ENCODE measurements at places on chromosomes 7 and 10.

GRCh38 chr7:16356301-16356958, 64.9 kb downstream of the CRPPA start:
- DNase-seq, result no peak

DNA sequence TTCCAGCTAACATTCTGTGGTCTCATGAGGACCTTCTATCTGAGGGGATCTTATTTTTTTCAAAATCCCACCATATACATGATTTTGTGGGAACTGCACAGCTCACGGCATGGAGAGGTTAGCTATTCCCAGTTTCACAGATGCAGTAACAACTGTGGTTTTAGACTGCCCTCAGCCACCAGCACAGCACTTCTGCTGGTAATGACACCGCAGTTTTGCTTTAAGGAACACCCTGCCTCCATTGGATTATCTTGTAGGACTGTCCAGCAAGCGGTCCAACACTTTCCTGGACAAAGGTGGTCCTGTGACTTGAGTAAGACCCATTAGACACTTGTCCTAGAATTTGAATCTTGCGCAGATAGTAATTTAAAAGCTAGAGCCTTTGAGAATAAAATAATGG, 65.3 kb upstream of the SMNDC1 start:
- DNase-seq, result no peak

DNA sequence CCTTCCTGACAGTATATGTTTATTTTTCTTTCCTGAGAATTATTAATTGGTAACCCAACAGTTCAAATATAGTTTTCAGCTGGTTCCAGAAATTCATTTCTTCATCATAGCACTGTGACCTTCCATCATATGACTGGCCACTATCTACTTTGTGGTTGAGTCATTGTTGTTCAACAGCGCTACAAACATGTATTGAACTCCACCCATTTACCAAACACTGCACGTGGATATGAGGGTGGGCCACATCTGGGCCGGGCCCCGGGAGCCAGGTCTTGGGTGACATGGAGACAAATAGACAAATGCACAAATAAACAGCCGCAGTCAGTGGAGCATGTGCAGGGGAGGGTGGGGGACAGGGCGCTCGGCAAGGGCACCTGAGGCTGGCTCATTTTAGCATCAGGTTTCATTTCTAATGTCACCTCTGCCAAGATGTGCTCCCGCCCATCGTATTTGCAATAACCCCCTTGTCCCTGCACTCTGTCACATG, 24.0 kb upstream of the EEPD1 start:
- no peak for DNase-seq

DNA sequence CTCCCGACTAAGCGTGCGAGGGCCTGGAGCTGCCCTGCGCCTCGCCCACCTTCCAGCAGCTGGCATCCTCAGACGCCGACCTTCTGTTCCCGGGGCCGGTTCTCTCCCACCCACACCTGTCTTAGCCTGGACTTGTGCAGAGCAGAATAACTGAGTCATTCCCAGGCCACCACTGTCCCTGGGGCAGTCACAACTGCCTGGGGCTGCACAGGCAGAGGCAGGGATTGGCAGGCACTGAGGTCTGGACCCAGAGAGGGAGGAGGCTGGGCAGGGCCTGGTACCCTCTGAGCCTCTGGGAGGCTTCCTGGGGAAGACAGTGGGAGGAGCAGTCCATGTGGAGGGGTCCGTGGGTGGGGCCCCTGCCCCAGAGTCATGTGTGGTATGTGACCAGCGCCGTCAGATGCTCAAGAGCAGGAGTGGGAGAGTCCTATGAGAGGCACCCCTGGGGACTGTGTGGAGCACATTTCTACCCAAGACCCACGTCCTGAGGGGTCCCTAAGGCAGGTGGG, 74.3 kb downstream of the NKX6-2 start:
- no peak for DNase-seq

- no peak for DNase-seq
Observed at GRCh38 chr10:132354356-132355094, 22.5 kb downstream of the LRRC27 start.

- DNase-seq, result peak; percentile 8
Observed at GRCh38 chr10:50857579-50857978, 27.8 kb downstream of the A1CF start.

DNA sequence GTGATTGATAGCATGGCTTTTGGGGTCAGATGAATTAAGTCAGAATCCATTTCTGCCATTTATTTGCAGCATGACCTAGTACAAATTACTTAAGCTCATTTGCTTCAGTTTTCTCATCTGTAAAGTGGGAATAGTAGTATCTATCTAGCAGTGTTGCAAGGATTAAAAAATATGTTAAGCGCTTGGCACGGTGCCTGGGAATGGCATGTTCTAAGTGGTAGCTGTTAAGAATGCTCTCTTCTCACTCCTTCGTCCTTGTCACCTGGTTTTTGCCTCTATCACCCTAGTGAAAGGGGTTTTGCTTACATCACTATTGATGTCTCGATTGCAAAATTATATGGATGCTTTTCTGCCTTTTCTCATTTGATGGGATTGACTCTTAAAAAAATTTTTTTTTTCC, 7.4 kb downstream of the TMEM248 start:
- no peak for DNase-seq

DNA sequence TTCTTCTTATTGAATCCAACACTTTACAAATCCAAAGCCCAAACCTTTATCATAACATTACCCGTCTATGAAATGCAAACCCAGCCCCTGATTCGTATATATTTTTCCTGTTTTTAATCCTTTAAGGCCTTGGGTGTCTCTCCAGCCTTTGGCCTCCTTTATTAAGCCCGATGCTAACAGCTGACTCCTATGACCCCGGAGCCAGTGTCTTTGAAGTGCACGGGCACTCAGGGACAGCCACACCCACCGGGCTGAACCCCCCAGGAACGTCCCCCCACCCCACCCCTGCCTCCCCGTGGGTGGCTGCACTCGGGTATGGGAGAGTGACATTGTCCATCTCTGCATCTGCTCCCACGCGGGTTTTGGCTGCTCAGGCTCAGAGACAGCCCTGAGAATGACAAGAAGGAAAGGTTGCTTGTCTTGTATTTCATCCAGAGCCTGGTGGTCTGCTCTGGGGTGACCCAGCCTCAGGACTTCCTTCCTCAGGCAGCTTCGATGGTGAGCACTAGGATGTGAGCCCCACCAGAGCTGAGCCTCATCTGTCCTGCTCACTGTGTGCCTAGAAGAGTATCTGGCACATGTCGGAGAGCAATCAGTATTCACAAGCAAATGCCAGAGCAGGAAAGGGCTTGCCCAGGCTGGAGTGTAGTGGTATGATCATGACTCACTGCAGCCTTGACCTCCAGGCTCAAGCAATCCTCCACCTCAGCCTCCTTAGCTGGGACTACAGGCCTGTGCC, 210.4 kb downstream of the SKIDA1 start:
- no peak for DNase-seq

DNA sequence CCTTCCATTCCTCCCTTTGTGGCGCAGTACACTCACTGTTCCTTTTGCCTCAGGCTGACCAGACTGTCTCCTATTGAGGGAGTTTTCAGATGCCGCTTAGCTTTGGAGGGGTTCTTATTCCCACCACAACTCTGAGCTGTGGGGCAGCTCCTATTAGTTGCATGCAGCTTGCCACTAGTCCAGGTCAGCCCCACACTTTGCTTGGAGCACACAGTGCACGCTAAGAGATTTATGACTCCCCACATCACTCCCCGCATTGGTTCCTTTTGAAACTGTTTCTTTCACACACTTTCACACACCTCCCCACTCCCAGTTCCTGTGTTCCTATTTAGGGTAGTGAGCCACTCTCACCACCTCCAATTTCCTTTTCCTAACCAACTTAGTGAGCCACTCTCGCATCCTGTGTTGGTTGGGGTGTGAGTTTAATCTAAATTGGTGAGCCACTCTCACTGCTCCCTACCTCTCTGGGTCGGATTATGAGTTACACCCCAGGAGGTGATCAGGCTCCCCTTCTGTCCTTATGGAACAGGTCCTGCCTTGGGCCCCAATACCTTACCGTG, 10.4 kb upstream of the ZNF485 start:
- DNase-seq, result no peak

DNA sequence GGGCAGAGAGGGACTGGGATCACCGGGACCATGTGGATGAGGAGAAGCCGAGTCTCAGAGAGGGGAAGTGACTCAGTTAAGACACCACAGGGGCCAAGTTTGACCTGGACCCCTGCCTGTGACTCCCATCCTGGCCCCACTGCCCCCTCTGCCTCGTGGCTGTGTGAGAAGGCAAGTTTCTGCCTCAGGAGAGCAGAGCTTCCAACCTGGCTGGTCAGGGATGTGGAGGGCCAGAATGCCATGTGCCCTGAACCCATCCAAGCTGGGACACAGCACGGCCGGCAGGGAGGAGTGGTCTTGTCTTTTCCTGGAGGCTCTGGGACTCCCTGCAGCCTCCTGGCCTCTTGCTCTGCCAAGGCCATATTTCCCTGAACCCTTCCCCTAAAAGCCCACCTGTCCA, 19.5 kb downstream of the WDFY4 start:
- no peak for DNase-seq

DNA sequence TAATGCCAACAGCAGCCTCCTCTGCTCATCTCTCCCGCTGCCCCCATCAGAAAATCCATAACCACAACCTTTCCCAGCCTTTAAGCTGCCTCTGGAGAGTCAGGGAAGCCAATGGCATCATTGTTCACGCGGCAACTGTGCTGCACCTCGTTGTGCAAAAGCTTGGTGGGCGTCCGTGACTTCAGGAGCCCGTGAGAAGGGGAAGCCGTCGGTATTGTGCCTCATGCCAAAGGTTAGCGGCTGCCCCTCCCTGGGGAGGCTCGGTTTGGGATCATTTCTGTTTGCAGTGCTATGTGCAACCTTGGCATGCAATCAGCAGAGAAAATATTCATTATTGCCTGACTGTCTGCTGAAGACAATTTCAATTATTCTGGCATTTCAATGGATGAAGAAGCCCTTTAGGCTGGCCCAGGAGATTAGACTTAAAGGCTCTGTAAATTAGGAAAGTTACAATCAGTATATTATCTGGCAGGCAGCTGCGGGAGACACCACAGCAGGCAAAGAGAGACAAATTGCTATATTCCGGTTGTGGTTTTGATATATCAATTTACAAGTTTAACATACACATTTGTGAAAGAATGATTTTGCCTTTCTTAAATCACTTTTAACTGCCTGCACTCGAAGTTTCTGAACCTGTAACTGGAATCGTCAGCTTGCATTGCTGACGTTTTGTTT, 244.5 kb downstream of the GATA3 start:
- DNase-seq, result no peak

GRCh38 chr10:129617768-129618167, 150.7 kb downstream of the MGMT start:
- DNase-seq, result no peak

GRCh38 chr7:156606691-156607331, 33.8 kb upstream of the RNF32 start:
- DNase-seq, result no peak

GRCh38 chr10:113455947-113456346, 96.9 kb upstream of the HABP2 start:
- DNase-seq, result no peak

Measured in neuronal stem cell (in vitro differentiated cells).